ENCODE measurements at places on chromosomes 4 and X.

GRCh38 chrX:121160987-121161386, 113.6 kb downstream of the GLUD2 start:
- no peak for DNase-seq

DNA sequence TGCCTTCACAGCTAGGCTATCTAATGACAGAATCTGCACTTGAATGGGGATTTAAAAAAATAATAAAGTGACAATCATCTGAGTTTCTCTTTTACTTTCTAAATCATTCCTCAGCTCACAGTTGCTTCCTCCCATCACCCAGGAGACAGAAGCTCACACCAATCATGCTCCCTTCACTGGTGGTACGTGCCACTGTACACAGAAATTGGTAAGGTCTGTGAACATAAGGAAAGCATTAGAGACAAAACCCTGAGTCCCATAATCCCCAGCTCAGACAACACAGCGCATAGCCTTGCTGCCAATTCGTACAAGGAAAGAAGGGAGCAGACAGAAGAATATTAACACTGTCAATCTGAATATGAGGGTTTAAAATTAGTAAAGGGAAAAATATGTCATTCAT, 133.1 kb downstream of the IDS start:
- DNase-seq: no peak

- DNase-seq: no peak
Observed at GRCh38 chr4:79620617-79621016, 212.6 kb upstream of the GK2 start.

DNA sequence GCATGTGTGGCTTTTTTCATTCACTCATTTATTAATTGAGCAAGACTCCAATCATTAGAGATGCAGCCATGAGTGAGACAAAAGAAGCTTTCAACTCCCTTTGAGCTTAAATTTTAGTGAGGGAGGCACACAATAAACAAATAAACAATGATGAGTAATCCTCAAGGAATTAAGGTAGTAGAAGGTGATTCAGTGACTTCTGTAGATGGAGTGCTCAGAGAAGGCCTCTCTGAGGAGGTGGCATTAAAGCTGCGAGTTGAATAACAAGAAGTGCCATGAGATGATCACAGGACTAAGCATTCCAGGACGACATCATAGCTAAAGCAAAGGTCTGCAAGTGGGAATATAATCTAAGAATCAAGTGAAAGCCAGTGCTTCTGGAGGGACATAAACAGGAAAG, 77.6 kb downstream of the NWD2 start:
- no peak for DNase-seq

GRCh38 chr4:76977736-76978350, 28.3 kb downstream of the SEPTIN11 start:
- DNase-seq: no peak

GRCh38 chr4:145531223-145531622, 49.6 kb downstream of the SMAD1 start:
- no peak for DNase-seq

- no peak for DNase-seq
Observed at GRCh38 chrX:6021316-6022091, 207.2 kb downstream of the NLGN4X start.

DNA sequence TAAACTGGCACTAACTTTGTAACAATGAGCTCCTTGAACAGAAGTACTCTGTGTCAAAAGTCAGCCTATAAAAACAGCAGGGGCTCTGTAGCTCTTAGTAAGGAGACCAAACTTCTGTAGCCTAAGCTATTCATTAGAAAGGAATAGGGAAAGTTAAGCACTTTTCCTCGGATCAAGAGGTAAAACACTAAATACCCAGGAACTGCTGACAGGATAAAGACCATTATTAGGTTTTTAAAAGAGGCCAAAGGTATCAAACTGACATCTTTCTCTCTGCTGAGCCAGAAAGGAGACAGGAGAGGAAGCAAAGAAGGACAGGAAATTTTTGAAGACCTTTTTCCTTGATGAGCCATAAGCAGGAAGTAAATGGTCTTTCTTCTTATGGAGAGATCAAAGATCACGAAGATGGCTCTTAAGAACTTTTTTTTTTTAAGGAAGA, 31.9 kb downstream of the ANAPC10 start:
- no peak for DNase-seq

Data from stimulated activated CD8-positive, alpha-beta memory T cell treated with anti-CD3 and anti-CD28 coated beads, Interleukin-7, amount 100 ng/mL, for 1 hour (primary cell).